ENCODE measurements at places on chromosomes 2 and 18.

GRCh38 chr18:54480616-54481015, 110.4 kb upstream of the DYNAP start:
- DNase-seq = no peak

GRCh38 chr2:47686018-47686417, 96.9 kb upstream of the MSH6 start:
- DNase-seq = no peak

DNA sequence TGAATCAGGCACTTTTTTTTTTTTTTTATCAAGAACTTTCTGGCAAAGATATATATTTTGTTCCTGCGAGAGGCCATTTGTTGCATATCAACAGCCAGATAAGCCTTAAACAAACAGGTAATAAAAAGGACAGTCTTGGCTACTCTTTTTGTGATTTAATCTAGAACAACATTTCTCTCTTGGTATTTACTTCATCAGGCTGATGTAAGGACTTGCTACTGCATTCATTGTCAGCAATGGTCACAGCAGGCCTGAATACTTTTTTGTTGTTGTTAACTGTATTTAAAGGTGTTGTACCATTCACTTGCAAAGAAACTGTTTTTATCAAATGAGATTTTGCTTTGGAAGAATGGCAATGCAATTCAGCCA, 683.8 kb downstream of the IRS1 start:
- DNase-seq = no peak

- no peak for DNase-seq
These were observed 14.4 kb downstream of the ADCYAP1 start for GRCh38 chr18:919078-919477.

DNA sequence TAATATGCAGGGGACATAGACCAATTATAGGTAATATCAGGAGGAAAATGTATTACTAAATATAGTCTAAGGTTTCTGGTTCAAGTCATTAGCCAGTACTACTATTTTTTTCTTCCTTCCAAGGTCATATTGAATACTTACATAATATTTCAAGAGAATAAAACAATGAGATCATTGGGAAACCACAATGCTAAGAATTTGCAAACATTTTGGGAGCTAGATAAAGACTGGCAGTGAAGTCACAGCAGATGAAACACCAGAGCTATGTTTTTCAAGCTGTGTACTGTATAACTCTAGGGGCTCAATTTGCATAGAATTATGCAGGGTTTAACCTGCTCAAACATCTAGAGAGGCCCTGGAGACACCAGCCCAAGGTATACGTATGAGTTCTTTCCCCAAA, 80.5 kb upstream of the KCNH7 start:
- DNase-seq = no peak

DNA sequence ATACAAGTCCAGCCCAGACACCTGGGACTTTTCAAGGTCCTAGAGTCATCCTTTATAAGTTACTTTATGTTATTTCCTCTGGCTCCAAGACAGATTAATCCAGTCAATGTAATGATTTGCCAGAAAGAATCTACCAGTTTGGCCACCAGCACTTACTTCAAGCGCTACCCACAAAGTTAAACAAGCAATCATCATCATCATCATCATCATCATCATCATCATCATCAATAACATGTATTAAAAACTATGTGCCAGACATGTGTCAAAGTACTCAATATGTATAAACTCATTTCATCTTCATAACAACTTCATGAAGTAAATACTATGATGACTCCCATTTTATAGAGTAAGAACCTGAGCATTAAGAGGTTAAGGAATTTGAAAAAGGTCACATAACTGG, 64.3 kb downstream of the LRP2 start:
- DNase-seq = no peak

DNA sequence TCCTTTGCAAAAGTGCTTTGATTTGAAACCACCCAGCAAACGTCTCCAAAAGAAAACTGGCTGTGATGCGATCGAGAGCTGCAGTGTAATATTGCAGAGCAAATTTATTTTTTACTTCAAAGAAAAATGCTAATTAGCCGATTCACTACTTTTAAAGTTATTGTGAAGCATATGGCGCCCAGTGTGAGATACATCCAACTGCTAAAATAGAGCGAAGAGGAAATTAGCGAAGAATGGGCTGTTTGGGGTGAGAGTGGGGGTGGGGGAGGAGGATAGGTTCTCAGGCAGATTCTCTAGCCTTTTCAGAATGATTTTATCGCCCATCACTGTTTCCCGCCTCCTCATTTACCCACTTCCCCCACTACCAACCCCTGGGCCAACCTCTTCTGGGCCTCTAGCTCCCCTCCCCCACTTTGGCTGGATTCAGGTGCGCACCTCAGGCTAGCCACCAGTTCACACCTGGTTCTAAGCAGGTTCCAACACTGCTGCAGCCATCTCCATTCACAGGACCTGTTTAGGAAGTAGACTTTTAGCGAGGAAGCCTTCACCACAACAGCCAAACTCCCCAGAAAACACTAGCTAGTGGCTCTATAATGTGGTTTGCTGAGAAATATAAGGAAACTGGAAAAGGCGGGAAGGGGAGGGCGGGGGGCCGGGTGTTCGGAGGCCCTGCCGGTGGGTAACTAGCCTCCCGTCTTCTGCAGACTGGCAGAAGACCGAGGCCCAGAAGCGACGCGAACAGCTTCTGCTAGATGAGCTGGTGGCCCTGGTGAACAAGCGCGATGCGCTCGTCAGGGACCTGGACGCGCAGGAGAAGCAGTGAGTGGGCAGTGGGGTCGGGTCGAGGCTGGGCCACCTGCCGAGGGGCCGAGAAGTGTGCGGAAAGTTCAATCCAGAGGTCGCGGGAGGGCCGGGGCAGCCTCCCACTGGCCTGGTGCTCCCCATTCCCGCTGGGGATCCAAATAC, 6.0 kb upstream of the OTX1 start:
- no peak for DNase-seq

DNA sequence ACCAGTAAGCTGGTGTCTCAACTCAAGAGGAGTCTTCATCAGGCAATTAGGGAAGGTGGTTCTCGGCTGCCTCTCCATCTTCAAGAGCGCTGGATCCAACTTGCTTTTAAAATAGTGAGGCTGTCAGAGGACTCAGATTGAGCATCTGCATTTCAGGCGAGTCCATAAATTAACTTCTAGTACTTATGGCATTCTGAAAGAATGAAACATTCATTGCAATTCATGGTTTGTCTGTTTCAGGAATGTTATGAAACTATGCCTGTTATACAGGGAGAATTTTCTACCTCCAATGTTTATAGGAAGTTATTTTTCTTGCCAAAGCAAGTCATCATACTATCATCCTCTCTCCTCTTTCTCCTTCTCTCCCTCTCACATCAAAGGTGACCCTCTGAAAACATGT, 883.2 kb downstream of the SLC4A3 start:
- no peak for DNase-seq

- DNase-seq = no peak
These were observed 4.3 kb downstream of the VAPA start for GRCh38 chr18:9918016-9918680.

- DNase-seq = no peak
These were observed 98.8 kb upstream of the KLHL29 start for GRCh38 chr2:23286031-23286757.

- DNase-seq = no peak
These were observed 136.8 kb downstream of the CAMKMT start for GRCh38 chr2:44498551-44498950.

DNA sequence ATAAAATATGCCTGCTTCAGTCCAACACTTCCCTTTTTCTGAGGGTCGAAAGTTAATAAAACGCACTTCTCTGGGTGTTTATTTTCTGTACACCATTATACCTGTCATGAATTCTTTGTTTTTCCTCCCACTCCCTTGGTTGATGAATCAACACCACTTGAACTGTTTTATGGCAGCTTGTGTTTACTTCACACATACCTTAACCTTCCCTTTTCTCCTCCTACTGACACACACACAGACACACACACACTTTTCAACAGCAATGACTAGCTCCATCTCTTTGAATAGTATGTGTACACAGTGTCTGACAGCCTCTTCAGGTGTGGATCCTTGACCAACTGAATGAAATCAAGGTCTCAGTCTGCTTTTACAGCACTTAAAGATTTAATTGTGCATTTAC, 91.3 kb downstream of the SATB2 start:
- no peak for DNase-seq

- DNase-seq = no peak
These were observed 71.2 kb upstream of the COL3A1 start for GRCh38 chr2:188902901-188903491.

DNA sequence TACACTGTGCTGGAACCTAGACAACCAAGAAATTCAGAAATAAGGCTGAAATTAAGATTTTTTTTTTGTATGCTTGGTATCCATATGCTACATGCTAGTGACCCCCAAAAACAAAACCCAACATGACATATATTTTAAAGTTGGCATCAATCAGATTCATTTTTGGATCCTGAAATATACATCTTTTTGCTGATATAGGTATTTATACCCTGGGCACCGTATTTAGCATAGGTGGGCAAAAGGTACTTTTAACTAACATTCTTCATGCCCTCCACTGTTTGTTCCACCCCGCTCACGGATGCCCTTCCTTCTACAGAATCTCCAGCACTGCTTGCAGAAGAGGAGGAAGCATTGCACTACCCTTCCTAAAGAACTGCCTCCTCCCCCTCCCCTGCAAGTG, 52.6 kb downstream of the SPOPL start:
- DNase-seq = no peak

Data from stimulated activated CD4-positive, alpha-beta T cell treated with anti-CD3 and anti-CD28 coated beads, Interleukin-2, amount 100 ng/mL, for 4 hours (primary cell).